Natural killer cell treated with Interleukin-12 subunit alpha and Interleukin-12 subunit beta and Interleukin-15 and Interleukin-18, amount 100 ng/mL, for 72 hours (primary cell): ENCODE measurements at places on chromosomes 13 and 19. TPM values are rescaled to one million over a fixed set of nuclear protein-coding genes. Genes with fewer than 3 reads are reported as not detected.

The FAM124A gene
- not detected for total RNA-seq

The ZNF541 gene
- not detected for total RNA-seq

The RDH8 gene
- not detected for total RNA-seq

The HS6ST3 gene
- not detected for total RNA-seq

The LIM2 gene
- 2.1 TPM for total RNA-seq

The CPAMD8 gene
- total RNA-seq: 0.39 TPM

The ZNF69 gene
- total RNA-seq: 3.5 TPM
